ENCODE measurements at places on chromosomes 3 and 15.

- no peak for DNase-seq
Measured at GRCh38 chr3:25097023-25097422, 331.0 kb upstream of the RARB start.

GRCh38 chr3:83953417-83954089 is 1005.2 kb upstream of the CADM2 start:
- no peak for DNase-seq

DNA sequence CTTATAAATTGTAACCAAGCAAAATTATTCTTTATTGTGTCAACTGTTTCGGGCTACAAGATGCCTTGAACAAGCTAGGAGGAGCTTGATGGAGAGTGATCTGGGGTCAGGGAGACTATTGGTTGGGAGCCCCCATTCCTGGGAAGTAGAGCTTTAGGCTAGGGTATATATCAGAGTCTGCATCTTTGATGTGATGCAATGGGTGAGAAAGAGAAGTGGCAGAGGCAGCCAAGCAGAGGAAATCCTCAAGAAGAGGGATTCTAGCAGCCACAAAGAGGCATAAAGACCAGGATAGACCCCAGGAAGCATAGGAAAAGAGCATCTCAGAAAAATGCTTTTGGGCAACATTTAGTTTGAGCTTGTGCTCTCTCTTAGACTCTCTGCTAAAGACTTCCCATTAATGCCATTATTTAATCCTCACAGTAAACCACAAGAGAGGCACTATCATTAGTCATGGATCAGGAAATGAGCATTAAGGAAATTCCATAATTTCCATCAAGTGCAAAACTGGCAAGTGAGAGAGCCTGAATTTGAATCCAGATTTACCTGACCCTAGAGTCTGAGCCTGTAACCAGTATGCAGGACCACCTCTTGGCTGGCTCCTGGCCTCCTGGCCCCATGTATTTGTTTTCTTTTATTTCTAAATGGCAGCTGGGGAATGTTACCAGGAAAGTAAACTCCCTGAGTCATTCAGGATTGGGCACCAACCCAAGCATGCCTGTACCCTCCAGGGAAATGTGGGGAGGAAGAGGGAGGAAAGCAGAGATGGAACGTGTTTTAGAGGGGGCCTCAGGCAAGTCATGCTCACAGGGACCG is 118.7 kb downstream of the RPL22L1 start:
- no peak for DNase-seq

DNA sequence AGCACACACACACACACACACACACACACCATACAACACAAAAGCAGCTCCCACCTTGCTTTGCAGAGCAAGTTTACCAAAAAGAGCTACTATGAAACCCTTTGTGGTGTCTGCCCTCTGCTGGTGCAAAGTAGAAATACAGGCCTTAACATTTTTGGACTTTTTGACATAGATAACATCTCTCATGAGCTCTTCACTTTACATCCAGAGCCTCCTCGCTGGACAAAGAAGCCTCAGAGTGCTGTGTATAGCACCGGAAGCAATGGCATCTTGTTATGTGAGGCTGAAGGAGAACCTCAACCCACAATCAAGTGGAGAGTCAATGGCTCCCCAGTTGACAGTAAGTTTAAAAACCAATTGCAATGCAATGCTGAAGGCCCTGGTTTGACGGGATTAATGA is 157.9 kb downstream of the CHL1 start:
- no peak for DNase-seq

DNA sequence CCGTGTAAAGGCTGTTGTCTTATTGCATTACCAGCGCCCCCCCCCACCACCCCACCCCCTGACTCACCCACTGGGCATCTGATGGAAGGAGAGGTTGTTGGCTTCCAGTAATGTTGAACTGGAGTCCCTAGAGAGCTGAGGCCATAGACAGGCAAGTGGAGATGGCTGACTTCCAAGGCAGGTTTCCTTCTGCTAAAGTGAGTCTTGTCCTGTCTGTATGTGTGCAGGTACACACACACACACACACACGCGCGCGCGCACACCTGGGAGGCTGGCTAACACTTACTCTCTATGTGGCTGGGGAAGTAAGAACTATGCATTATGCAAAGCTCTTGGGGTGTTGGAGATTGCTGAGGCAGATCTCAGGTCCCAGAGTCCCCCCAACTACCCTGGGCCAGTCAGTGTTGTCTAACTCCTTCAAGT is 1.6 kb upstream of the KY start:
- no peak for DNase-seq

DNA sequence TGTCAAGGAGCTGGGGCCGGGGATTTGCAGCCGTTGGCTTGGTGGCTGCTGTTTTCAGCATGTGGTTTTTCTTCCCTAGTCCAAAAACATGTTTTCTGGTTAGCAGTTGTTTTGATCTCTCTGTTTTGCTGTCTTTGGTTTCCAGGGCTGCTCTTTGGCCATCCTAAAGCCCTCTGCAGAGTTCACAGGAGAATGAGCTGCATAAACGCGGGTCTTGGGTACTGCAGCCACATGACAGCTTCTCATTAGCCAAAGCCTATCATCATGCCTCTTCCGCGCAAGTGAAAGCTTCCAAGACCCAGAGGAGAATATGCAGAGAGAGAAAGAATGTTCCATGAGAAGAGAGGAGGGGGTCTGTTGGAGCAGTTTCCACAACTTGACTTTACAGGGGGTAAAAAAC is 138.5 kb downstream of the NTRK3 start:
- DNase-seq, result no peak

GRCh38 chr3:147914532-147914931 is 505.4 kb downstream of the ZIC1 start:
- DNase-seq, result no peak

DNA sequence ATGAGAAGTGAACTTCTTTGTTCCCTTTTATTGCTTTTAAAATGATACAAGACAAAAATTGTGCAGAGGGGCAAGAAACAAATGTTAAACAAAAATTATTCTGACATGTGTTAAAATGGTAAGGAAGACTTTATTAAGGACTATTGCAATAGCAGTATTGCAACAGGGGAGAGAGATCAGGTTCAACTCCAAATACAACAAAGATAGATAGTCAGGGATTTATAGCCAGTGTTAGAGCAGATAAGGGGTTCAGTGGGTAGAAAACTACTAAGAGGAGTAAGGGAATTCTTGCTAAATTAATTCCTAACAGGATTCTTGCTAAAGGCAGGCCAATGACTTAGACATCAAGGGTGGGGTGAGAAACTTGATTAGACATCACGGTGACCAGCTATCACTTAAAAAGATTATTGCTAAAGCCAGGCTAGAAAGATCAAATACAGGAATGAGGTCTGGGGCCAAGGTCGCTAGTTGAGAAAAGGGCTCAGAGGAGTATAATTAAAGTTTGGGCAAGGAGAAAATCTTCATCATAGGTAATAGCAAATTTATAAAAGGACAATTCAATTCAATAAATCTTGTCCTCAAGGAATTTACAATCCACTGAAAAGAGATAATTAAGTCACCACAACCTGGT is 81.5 kb downstream of the FHIT start:
- DNase-seq, result no peak

DNA sequence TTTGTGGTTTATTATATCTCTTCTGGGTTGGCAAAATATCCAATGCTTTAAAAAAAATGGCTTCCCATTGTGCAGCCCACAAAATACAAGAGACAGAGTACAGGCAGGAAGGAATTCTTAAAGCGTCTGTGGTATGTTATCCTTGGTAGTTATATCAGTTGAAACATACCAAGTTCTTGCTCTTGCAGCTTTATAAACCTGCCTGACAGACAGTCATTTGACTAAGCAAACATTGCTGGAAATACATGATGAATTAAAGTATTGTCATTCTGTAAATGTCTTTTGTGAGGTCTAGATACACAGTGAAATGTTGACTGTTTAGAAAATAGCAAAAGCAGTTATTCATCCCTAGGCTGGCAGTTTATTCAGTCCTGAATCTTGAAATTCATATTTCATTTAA is 44.8 kb upstream of the MAP3K13 start:
- no peak for DNase-seq

- no peak for DNase-seq
Measured at GRCh38 chr3:194939949-194940770, 254.5 kb downstream of the FAM43A start.

DNA sequence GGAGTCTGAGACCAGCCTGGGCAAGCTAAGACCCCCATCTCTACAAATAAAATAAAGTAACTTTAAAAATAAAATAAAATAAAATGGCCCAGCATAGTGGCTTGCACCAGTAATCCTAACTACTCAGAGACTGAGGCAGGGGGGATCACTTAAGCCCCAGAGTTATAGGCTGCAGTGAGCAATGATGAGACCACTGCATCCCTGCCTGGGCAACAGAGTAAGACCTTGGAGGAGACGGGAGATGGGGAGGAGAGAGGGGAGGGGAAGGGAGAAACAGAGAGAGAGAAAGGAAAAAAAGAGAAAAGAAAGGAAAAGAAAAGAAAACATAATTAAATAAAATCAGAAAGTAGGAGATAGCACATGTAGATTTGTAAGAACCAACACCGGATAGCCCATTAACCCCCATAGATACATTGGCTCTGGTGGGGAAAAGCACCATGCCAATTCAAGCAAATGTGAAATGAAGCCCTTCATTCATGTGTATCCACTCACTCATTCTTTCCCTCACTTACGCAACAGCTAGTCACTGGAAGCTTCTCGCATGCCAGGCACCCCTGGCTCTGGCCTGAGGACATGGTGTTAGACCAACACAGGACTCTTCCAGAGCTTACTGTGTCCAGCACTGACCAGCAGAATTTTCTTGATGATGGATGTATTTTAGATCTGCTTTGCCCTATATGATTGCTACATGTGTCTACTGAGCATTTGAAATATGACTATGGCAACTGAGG is 183.2 kb downstream of the MAGI1 start:
- DNase-seq, result no peak

GRCh38 chr3:13217736-13218540 is 144.7 kb upstream of the IQSEC1 start:
- DNase-seq, result no peak

GRCh38 chr3:105764378-105765307 is 104.2 kb downstream of the CBLB start:
- DNase-seq, result no peak

GRCh38 chr15:63380151-63380807 is 1.4 kb downstream of the CA12 start:
- no peak for DNase-seq

GRCh38 chr15:32125595-32125994 is 95.3 kb downstream of the CHRNA7 start:
- no peak for DNase-seq

- no peak for DNase-seq
Measured at GRCh38 chr3:159919873-159920272, 68.8 kb upstream of the IL12A start.

DNA sequence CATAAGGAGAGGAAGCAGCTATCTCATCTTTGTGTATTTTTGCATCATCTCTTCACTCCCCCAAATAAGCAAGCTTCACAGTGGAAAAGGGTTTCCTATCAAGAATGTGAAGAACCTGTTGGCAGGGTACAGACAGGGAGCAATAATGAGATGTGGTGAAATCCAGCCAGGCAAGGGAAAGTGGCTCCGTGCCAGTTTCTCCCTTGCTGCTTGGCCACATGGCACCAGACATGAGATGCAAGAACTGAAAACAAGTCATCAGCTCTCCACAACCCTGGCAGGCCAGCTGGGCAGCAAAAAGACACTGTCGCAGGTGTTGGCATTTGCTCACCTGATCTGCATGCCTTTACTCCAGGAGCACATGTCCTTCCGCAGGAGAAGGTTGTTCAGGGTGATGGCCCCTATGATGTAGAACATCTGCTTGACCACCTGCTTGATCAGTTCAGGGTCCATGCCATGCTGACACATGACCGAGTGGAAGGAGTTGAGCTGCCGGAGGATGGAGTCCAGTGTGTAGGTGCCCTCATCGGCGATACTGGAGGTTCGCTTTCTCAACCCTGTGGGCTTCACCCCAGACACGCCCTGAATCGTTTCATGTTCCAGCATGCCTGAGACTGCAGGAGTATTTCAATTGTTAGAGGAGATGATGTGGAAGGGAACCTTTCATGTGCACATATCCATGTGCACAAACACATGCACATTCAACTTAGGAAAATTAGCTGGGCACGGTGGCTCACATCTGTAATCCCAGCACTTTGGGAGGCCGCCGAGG is 23.3 kb upstream of the MYO5C start:
- DNase-seq, result no peak

- DNase-seq, result no peak
Measured at GRCh38 chr3:169400874-169401273, 262.6 kb downstream of the MECOM start.

GRCh38 chr3:107142171-107142570 is 235.1 kb upstream of the CCDC54 start:
- DNase-seq, result no peak

DNA sequence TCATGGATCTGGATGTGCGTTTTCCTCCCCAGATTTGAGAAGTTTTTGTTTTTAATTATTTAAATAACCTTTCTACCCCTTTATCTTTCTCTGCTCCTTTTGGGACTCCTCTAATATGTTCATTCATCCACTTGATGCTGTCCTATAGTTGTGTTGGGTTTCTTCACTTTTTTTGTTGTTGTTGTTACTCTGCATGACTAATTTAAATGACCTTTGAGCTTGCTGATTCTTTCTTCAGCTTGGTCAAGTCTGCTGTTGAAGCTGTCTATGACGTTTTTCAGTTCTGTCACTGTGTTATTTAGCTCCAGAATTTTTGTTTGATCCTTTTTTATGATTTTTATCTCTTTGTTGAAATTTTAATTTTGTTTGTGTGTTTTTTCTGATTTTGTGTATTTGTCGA is 463.6 kb upstream of the ALCAM start:
- DNase-seq, result no peak

GRCh38 chr15:90465930-90466567 is 63.7 kb upstream of the CRTC3 start:
- DNase-seq, result no peak

- no peak for DNase-seq
Measured at GRCh38 chr3:67937498-67938118, 283.2 kb upstream of the SUCLG2 start.

GRCh38 chr15:100018191-100018590 is 285.0 kb upstream of the LYSMD4 start:
- no peak for DNase-seq

DNA sequence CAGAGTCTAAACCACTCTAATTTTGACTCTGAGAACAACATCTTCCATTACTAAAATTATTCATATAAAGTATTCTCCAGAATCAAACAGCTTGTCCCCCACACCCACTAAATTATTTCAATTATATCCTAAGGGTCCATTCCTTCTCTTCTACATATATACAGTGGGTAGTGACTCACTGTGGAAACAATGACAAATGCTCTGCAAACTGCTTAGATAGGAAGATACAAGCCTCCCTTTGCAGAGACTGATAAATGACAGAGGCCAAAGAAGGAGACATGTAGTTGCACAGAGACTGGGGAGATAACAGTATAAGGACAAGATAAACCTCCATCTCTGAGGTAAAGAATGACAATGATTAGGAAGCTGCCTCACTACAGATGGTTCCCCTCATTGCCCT is 1087.4 kb downstream of the AGBL1 start:
- DNase-seq, result no peak

DNA sequence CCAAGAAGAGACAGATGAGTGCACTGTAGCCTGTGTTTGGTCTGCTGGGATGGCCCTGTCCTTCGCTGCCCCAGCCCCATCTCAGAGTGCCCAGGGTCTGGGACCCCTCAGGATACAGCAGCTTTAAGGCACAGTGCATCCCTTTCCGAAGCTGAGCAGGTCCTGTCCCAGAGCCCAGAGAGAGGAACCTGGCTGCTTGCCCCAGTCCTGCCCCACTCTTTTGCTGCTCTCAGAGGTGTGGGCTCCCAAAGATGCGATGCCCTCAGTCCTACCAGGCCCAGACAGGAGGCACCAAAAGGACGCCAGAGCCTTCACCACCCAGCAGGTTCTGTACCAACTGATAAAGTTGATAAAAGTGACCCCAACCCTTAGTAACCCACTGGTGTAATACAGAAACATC is 8.2 kb downstream of the PLCD1 start:
- DNase-seq, result no peak

- DNase-seq, result no peak
Measured at GRCh38 chr3:176174060-176174459, 1023.2 kb downstream of the TBL1XR1 start.
